ENCODE measurements at places on chromosomes 1 and 21.

- DNase-seq = no peak
Observed at GRCh38 chr1:198520524-198521254, 19.8 kb downstream of the ATP6V1G3 start.

- no peak for DNase-seq
Observed at GRCh38 chr1:1534401-1535154, 5.8 kb downstream of the TMEM240 start.

DNA sequence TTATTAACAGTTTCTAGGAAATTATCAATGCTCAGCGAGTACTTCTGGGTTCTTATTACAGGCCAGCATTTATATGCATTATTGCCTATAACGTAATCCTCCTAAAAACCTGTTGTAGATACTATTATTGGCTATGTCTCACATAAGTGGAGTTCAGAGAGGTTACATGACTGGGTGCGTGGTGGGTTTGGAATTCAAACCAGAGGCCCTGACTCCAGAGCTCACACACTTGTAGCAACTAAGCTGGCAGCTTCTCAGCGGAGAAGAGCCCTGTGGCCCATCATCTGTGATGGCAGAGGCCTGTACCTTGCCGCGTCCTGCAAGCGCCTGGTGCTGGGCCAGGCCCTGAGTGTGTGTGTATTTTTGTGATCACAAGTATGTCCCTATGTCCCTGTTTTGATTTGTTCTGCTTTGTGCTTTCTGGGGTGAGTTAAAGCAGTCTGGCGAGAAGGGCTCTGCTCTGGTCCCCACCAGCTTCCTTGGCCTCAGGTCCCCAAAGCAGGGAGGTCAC, 66.7 kb downstream of the HTR6 start:
- no peak for DNase-seq

- no peak for DNase-seq
Observed at GRCh38 chr21:32599526-32599925, 12.7 kb downstream of the CFAP298 start.

- DNase-seq = no peak
Observed at GRCh38 chr1:66439031-66439740, 94.8 kb upstream of the SGIP1 start.

DNA sequence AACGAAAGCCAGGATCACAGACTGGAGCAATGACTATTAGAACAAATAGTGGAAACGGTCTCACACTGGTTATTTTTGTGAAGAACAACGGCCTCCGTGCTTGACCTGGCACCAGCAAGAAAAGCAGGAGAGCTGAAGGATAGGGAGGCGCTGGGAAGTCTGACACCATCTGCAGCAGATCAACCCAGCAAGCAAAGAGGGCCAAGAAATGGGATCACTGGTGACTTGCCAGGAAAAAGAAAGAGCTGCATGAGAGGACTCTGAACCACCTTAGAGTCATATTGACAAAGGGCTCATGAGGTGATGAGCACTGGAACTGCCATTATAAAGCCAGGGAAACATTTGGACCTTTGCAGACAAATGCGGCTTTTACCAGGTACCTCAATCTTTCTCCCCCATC, 25.0 kb downstream of the MTOR start:
- DNase-seq = no peak

DNA sequence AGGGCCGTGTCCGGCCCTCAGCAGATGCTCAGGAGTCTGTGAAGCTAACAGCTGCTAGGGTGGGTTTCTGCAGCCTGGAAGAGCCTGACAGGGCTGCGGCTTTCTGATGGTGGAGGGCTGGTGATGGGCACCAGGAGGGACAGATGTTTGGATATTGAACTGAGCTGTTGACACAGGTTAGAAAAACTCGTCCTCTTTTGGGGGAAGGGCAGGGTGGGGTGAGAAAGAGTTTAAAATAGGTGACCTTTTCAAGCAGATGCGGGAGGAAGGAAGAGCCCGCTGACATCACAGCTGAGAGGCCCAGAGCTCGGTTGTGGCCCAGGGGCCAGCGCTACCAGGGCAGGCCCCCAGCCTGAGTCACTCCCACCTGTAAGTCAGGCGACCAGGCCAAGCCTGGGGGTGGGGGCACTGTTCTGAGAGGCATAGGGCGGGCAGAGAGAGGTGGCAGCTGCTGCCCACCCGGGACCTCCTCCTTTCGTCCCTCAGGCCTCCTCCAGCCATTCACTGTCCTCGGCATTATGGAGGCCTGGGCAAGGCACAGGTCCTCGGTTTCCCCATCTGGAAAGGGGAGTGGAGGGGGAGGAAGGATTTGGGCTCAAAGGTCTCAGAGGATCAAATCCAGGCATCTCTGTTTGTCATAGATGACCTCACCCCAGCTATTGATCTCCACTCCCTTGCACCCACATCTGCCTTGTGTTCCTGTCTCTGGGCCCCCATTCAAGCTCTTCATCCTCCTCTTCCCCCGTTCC, 32.3 kb upstream of the ID3 start:
- no peak for DNase-seq

- DNase-seq = no peak
Observed at GRCh38 chr1:72936151-72936740, 653.9 kb upstream of the NEGR1 start.

- DNase-seq = no peak
Observed at GRCh38 chr1:211472724-211473123, 19.2 kb downstream of the RD3 start.

GRCh38 chr1:111795401-111795800, 39.7 kb downstream of the DDX20 start:
- no peak for DNase-seq

DNA sequence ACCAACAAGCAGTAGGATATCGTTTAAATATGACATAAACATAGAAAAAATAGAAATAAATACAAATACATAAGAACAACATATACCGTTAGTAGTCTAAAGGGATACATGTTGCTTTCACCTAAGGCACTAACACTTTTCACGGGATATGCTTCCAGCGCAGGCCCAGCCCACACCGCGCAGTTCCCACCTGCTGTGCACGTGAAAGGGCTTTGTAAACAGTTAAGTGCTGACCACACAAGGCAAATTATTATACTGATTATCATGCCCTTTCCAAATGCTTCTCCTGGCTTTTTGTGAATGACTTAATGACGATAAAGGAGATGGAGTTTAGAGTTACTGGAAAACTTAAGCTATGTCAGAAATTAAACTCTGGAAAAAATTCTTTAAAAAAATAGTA, 11.3 kb upstream of the IL22RA1 start:
- DNase-seq = no peak

DNA sequence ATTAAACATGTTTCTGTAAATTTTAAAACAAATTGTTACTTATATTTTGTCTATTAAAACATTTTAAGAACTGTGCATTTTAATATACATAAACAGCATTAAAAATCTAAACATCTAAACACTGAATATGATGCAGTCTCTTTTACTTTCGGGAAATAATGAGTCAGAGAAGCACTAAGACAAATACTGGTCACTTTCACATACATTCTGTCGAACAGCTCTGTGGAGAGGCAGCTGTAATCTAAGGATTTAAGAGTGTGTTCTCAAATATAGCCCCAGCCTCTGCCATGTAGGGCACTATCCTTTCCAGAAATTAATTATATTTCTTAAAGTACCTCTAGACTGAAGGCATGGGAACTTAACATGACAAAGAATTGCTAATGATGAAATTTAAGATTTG, 89.6 kb upstream of the PTGFR start:
- DNase-seq = no peak

DNA sequence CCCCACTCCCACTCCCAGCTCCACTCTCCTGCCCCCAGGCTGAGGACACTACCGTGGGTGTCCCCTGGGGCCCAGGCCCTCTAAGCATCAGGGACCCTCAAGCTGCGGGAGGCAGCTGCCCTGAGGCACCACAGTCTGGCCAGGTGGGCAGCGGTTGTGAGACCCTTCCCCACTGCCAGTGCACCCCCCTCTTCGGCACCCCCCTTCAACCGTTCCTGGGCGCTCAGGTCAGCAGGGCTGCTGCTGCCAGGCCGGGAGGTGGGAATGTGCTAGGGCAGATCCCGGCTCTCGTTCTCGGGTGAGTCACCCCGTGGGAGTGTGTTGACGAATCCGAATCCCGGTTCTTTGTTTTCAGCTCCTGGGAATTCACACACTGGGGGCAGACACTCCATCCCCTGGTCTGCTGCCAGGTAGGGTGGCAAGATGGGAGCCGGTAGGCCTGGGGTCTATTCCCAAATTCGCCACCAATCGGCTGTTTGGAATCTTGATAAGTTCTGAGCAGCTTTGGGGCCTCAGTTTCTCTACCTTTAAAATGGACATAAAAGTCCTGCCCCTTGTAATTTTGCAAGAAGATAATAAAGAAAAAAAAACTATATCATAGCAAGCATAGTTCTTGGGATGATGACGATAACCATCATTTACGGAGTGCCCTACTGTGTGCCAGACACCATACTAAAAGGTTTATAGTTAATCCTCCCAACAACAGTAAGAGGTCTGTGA, 28.5 kb upstream of the CASZ1 start:
- DNase-seq = no peak

DNA sequence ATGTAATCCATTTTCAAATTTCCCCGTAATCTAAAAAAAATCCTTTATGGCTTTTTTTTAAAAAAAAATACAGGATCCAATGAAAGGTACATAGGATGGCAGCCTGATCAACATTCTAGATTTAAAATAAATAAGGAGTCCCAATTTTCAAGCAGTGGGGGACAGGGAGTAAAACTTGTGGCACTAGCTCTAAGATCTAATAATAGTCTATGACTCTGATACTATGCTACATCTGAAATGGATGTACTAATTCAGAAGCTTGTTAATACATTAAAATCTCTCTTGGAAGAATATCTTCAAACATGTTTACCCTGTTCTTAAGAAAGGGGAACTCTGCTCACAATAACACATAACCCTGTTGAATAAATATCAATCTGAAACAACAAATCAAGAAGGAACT, 8.5 kb downstream of the DIPK1A start:
- DNase-seq = no peak

DNA sequence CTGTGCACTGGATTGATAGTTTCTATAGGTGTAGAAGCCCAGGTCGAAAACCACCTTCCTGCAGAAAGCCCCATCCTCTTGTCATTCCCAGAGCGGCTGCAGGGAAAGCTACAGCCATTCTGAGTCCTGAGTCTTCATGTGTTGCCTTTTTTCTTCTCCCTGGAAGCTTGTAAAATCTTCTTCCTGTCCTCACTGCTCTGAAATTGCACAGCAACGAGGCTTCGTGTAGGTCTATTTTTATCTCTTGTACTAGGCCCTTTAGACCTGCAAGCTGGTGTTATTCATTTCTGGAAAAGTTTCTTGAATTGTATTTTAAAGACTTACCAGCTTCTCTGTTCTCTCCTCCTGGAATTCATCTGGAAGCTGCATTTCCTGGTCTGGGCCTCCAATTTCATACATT, 44.2 kb upstream of the ETS2 start:
- DNase-seq = no peak

- no peak for DNase-seq
Observed at GRCh38 chr1:61121631-61122030, 39.3 kb downstream of the NFIA start.

DNA sequence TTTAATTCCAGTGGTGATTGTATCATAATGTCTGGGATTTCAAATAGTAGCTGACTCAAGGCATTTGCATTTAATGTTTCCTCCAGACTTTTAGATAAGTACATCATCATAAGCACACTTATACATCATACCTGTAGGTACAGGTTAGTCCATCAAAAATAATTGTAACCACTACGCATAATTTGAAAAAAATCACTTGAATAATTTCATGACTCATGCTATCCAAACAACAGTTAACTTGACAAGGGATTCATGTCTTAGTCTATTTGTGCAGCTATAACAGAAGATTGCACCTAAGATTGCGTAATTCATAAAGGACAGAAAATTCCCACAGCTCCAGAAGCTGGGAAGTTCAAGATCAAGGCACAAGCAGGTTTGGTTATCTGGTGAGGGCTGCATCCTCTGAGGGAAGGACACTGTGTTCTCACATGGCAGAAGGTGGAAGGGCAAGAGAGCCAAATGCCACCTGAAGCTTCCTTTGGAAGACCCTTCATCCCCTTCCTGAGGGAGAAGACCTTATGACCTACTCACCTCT, 801.7 kb upstream of the BRINP3 start:
- DNase-seq = no peak

- DNase-seq = no peak
Observed at GRCh38 chr1:36864182-36864822, 170.0 kb downstream of the GRIK3 start.

DNA sequence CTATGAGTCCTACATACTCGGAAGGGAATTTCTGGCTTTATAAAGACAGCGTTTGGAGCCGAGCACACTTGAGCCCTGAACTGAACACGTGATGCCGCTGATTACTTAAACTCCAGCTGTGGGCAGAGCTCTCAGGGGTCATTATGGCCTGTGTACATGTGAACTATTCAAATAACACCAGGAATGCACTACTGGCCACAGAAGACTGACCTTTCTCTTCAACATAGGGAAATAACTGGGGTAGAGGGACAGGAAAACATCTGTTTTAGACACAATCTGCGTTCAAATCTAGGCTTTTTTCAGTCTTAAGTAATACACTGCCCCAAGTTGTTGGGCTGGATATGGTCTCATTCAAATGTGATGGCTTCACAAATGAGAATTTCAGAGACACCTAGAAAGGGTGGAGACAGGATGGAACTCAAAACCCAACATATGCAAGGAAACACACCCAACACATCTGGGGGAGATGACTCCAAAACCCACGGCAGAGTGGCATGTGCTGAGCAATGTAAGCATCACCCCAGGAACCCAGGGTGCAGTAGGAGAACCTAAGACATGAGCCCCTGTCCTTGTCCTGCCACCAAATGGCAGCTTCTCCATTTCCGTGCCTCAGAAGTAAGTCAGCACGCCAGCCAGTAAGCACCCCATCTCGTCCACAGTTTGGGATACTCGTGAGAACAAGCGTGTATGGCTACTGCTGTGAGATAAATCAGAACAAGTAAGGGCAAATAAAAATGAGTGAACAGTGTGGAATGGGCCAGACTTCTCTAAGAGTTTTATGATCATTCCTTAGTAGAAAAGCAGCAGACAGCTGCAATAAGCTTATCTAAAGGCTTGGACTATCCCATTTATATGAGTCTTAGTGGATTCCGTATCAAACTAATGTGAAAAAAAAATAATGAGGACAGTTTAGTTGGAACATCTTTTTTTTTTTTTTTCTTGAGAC, 24.9 kb downstream of the NID1 start:
- no peak for DNase-seq

- DNase-seq = no peak
Observed at GRCh38 chr1:79363430-79363829, 356.9 kb upstream of the ADGRL4 start.

GRCh38 chr1:49424782-49425181, 599.0 kb downstream of the AGBL4 start:
- no peak for DNase-seq

- DNase-seq = no peak
Observed at GRCh38 chr1:199177241-199177640, 538.4 kb downstream of the PTPRC start.

GRCh38 chr1:62397301-62397700, 39.5 kb upstream of the USP1 start:
- DNase-seq = no peak

- no peak for DNase-seq
Observed at GRCh38 chr1:25006770-25007169, 76.7 kb upstream of the RUNX3 start.

- no peak for DNase-seq
Observed at GRCh38 chr21:31418377-31419001, 74.4 kb upstream of the TIAM1 start.
